ENCODE measurements at places on chromosomes 6 and 20. TPM values are rescaled to one million over a fixed set of nuclear protein-coding genes. Genes with fewer than 3 reads are reported as not detected.

RSPH9 gene
- 0.14 TPM for total RNA-seq

MYLK2 gene
- 0.40 TPM for total RNA-seq

PXDC1 gene
- total RNA-seq = 81.1 TPM

MCHR2 gene
- total RNA-seq = not detected

PREX1 gene
- 113 TPM for total RNA-seq

NKAPL gene
- 0.43 TPM for total RNA-seq

TUBB1 gene
- total RNA-seq = not detected

AVP gene
- total RNA-seq = not detected

ULBP1 gene
- 0.43 TPM for total RNA-seq

CCN6 gene
- not detected for total RNA-seq

SYTL3 gene
- total RNA-seq = 0.65 TPM

SAMD5 gene
- total RNA-seq = 3.6 TPM

SLC17A3 gene
- not detected for total RNA-seq

SYCP2 gene
- 0.50 TPM for total RNA-seq

GUCA1A gene
- not detected for total RNA-seq

ZC3H12D gene
- not detected for total RNA-seq

LINC00237 gene
- not detected for total RNA-seq

MLIP gene
- 24.1 TPM for total RNA-seq

PTCRA gene
- total RNA-seq = not detected

KCNQ5 gene
- total RNA-seq = not detected

TRAPPC3L gene
- total RNA-seq = 0.13 TPM

GATA5 gene
- 0.40 TPM for total RNA-seq

SLC22A7 gene
- not detected for total RNA-seq

RSPH3 gene
- total RNA-seq = 2.5 TPM

BTN2A1 gene
- total RNA-seq = 11.3 TPM

PARD6B gene
- 0.43 TPM for total RNA-seq
